ENCODE measurements at places on chromosomes 1 and 21. TPM values are rescaled to one million over a fixed set of nuclear protein-coding genes. Genes with fewer than 3 reads are reported as not detected.

GRCh38 chr1:37473431-37474045 is 842 bp upstream of the ZC3H12A start:
- DNase-seq = no peak

SPATA17 gene
- total RNA-seq = 1.8 TPM

HES2 gene
- total RNA-seq = 0.09 TPM

DNA sequence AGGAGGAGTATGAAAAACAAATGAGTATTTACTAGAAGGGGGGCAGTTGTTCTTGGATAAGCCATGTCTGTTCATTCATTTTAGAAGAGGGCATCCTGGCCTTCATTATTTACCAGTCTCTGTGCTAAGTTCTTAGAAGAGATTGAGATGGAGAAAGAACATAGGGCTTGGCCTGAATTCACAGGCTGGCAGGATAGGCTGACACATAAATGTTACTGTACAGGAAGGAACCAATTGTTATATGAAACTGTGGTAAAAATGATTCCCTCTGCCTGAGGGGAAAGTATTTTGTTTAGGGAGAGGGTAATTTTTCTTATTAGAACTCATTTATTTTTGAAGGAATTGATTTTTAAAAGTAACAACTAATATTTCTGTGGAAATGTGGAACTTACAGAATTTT is 99.5 kb downstream of the MAN1A2 start:
- no peak for DNase-seq

DNA sequence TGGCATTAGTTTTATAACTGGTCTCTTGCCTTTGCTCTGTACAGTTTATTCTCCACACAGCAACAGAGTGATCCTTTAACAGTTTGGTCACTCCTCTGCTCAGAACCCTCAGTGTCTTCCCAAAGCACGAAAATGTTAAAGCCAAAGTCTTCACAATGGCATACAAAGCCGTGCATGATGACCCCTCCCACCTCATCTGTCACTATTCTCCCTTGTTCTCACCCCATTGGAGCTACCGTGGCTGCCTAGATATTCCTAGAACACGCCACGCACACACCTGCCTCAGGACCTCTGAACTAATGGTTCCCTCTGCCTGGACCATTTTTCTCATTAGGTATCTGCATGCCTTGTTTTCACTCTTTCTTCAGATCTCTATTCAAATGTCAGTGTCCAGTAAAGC is 8.6 kb upstream of the SEMA4A start:
- no peak for DNase-seq

PBX1 gene
- 175 TPM for total RNA-seq

KRTAP19-1 gene
- not detected for total RNA-seq

TRAF3IP3 gene
- 8.9 TPM for total RNA-seq

GJC2 gene
- total RNA-seq = 2.8 TPM
